ENCODE measurements at places on chromosomes 3 and 15.

DNA sequence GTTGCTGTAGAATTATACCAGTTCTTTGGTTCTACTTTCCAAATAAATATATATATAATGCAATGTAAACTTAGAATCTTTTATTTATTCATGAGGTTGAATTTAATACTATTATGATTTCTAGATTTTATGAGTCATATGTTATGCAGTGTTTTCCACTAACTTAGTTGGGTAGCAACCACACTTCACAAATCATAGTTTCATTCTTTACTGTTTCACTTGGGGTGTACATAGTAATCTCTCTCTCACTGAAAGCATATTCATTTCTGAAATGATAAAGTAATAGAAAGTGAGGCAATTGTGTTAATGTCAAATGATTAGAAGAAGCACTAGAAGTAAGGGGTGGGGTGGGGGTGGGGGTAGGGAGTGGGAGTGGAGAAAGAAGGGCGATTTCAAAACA, 52.6 kb downstream of the IQCH start:
- no peak for DNase-seq

DNA sequence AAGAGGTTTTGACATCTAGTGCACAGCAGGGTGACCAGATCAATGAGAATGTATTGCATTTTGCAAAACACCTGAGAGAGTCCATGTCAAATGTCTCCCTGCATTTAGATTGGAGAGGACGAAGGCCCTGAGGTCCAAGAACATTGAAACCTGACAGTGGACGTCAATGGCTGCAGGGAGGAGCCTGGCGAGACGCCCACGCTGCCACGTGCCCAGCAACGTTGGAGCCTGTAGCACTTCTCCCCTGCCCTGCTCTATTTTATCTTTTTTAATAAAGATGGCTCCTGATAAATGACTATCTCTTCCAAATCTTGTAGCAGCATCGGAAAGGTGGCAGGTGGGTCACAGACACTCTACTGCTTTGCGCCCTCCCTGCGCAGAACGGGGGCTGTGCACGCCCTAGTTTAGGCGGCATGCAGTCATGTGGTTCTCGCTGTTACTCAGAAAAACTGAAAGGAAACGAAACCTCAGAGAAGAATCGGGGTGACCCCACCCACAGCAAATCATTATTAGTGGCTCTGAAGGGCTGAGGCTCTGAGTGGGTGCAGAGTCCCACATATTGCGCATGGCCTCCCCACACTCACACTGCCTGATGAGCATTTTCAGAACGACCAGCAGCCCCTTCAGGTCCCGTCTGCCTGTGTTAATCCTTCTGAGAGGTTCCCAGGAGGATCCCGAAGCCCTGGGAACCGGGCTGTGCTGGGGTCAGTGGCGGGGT, 62.5 kb upstream of the TAMM41 start:
- no peak for DNase-seq

GRCh38 chr3:121957674-121958415, 63.6 kb downstream of the SLC15A2 start:
- DNase-seq, result no peak

- no peak for DNase-seq
These were observed 167.7 kb downstream of the GHSR start for GRCh38 chr3:172280406-172281051.

DNA sequence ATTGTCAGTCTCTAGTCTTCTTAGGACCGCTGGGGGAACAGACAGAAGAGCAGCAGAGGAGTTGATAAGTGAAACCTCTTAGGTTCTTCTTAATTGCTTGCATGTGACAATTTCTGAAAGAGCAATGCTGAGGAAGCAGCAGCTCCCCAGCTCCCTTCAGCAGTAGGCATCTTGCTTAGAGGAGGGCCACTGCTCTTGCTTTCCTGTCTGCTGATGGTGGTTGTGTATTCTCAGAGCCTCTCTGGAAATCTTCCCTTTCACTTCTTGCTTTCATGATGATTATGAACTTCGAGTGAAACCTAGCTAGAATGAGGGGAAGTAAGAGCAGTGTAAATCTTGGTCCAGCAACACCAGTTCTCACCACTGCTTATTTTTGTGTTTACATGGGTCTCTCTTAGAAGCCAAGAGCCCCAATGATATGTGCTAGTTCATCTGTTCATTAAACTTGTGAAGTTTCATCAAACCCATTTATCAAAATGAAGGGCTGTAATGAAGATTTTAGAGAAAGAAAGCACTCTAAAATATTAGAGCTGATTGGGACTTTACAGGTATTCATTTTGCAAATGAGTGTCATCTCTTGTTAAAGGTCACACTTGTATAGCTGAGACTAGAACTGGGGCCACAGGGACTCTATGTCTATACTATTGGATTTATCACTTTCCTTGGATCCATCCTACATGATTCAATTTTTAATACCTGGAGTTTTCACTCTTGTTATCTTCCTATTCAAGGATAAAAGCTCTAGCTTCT, 246.7 kb downstream of the LPP start:
- peak; percentile 61 for DNase-seq

GRCh38 chr3:42780398-42780797, 7.3 kb upstream of the CCDC13 start:
- no peak for DNase-seq

GRCh38 chr3:55426486-55426885, 60.6 kb downstream of the WNT5A start:
- DNase-seq, result no peak

- DNase-seq, result no peak
These were observed 253.9 kb upstream of the LYSMD4 start for GRCh38 chr15:99987119-99987506.

GRCh38 chr3:104279617-104280016, 1087.1 kb upstream of the ALCAM start:
- DNase-seq, result no peak

DNA sequence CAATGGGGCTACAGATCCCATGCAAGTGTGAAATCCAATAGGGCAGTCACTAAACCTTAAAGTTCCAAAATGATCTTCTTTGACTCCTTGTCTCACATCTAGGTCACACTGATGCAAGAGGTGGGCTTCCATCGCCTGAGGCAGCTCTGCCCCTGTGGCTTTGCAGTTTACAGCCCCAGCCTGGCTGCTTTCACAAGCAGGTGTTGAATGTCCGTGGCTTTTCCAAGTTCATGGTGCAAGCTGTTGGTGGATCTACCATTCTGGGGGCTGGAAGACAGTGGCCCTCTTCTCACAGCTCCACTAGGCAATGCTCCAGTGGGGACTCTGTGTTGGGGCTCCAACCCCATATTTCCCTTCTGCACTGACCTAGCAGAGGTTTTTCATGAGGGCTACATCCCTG, 68.5 kb upstream of the PRR20G start:
- no peak for DNase-seq

- DNase-seq, result no peak
These were observed 48.0 kb downstream of the SMAD6 start for GRCh38 chr15:66749841-66750575.

DNA sequence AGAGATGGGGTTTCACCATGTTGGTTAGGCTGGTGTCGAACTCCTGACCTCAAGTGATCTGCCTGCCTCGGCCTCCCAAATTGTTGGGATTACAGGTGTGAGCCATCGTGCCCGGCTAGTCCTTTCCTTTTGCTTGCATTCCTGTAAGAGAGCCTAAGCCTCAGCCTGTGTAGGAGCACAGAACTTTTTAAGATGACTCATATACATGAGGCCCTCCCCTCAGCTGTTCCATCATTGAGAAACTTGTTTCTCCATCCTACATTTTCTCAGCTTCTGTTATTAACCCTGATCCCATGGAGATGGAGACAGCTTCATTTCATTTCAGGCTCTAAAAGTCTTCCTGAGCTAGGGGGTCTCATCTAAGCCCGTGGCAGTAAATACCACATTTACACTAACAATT, 123.3 kb downstream of the PLOD2 start:
- DNase-seq, result no peak

DNA sequence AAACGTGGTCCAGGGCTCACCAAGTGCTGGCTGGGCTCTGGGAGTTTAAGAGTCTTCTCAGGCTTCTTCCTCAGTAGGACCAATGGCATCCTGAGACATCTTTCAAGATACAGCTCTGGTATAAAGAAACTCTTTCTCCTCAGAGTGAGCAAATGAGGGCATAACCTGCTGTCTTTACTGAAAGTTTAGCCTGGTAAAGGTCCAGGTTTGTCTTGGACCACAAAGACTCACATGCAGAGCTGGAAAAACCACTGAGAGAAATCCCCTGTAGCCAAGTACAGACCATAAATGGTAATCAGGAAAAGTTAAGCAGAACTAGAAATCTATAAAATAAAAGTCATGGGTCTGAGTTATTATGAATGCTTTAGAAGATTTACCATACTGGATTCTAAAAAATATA, 23.1 kb downstream of the CD47 start:
- DNase-seq, result no peak

DNA sequence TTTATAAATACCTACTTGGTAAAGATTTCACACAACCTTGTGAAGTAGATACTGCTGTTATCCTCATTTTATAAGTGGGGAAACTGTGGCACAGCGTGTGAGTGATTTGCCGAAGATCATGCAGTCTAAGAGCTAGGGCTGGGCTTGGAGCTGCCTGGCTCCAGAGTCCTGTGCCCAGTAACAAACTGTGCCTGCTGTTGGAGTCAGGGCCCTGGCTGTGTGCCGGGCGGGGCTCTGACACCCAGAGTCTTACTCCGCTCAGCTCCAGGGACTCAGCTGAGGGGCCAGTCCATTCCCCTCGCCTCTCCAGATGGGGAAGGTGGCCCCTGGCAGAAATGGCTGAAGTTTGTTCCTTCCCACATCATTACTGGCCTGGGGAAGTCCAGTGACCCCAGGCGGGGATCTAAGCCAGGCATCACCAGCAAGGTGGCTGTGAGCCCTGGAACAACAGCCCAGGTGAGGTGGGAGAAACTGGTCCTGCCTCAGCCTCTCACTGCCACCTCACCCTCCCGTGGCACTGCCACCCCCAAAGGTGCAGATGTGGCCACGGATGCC, 17.3 kb upstream of the PLXNA1 start:
- no peak for DNase-seq

GRCh38 chr15:85865070-85865684, 70.5 kb upstream of the KLHL25 start:
- no peak for DNase-seq

DNA sequence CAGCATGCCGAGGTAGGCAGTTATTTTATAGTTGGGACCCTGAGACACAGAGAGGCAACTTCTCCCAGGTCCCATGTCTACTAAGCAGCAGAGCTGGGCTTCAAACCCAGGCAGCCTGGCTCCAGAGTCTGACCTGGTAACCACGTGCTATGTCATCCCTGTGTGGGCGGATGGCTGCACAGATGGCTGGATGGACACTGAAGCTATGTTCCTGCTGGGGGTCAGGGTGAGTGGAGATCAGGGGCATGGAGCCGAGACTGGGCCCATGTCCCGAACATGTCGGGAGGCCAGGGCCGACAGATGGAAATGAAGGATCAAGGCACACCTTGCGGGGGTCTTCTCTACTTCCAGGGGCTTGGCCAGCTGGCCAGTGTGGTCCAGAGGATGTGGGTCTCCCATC, 9.3 kb upstream of the FBLN2 start:
- no peak for DNase-seq

- no peak for DNase-seq
These were observed 194.4 kb downstream of the ARRDC4 start for GRCh38 chr15:98154863-98155262.

- DNase-seq, result no peak
These were observed 57.8 kb downstream of the ZNF621 start for GRCh38 chr3:40582401-40583027.

- DNase-seq, result no peak
These were observed 45.3 kb upstream of the VILL start for GRCh38 chr3:37945156-37945806.

- no peak for DNase-seq
These were observed 53.7 kb downstream of the BDH1 start for GRCh38 chr3:197501879-197502620.

DNA sequence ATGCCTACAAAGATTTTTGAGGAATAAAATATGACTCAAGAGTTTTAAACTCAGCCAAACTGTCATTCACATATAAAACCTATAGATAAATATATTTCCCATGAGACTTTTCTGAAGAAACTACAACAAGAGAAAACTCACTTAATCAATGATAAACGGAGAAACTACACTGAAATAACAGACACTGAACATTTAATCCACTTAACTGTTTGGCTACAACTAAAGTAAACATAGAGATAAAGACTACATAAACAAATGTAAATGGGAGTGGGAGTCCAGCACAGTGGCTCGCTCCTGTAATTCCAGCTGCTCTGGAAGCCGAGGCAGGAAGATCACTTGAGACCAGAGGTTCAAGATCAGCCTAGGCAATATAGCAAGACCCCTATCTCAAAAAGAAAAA, 79.2 kb downstream of the MEX3B start:
- DNase-seq, result no peak

DNA sequence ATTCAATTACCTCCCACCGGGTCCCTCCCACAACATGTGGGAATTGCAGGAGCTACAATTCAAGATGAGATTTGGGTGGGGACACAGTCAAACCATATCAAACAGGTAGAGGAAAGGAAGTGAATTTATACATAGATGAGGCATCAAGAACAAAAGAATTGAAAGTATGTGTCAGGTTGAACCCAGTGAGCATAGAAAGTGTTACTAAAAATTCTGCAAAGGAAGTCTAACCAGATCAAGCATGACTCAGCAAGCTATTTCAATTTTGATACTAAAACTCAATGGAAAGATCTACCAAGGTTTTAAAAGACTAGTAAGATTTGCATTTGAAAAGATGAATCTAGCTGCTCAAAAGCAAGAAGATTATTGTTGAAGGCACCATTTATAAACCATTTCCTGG, 323.0 kb downstream of the ROBO2 start:
- no peak for DNase-seq

DNA sequence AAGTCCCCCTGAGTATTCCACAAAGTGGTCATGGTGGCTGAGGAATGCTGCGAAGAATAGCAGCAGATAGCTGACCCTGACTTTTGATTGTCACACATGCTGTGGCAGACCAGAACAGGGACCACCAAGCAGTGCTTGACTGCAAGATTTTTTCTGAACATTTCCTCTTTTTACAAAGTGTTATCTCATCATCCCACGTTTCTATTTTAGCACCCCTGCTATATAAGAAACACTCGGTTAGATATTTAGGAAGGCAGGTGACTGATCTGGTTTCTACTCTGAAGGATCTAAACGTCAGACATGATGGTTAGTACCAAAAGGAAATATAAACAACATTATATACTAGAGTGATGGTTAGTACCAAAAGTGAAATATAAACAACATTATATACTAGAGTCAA, 9.1 kb downstream of the SLC25A26 start:
- no peak for DNase-seq

GRCh38 chr3:13085081-13085845, 12.0 kb upstream of the IQSEC1 start:
- DNase-seq, result no peak

DNA sequence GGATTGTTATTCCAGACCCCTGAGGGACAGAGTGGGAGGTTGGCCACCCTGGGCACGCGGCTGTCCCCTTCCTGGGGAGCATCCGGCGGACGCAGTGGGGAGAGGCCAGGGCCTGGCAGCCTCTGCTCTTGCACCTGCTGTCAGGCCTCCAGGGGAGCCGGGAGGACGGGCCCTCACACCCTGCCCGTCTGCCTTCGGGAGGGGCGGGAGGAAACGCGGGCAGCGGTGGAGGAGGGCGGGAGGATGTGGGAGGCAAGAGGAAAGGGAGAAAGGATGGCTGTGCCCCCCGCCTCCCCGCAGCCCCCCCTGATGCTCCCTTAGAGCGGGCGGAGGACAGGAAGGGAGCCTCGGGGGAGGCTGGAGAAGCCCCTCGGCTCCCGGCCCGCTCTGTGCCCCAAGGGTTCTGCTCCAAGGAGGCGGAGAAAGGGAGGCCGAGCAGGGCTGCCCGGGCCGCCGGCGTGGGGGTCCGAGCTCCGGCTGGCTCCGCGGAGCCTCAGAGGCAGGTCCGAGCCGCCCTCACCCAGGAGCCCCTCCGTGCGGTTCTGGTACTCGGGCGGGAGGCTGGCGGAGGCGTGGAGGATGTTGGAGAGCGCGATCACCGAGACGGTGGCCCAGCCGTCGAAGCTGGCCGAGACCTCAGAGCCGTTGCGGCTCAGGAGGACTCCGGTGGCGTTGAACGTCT, 40.9 kb downstream of the MUC20 start:
- DNase-seq, result no peak

All from thymus (tissue), 14 donors.